Fibroblast of upper back skin (primary cell): ENCODE measurements at places on chromosomes 5 and 9.

DNA sequence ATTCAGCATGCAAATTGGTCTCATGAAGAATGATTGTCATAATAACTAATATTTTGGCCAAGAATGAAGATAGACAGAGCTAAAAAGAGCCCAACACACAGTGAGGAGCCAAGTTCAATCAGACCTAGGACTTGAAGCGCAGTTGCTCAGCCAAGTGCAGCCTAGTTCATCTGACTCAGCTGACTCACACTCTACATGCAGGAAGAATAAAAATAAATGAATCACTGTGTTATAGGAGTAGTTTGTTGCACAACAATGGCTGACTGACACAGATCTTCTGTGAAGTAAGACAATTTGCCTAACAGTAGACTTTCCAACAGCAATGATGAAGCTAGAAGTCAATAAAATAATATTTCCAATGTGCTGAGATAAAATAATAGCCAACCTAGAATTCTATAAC, 261.5 kb downstream of the CEMIP2 start:
- DNase-seq, result peak; percentile 62

- no peak for DNase-seq
Observed at GRCh38 chr9:114291886-114292590, 30.9 kb upstream of the ORM1 start.

DNA sequence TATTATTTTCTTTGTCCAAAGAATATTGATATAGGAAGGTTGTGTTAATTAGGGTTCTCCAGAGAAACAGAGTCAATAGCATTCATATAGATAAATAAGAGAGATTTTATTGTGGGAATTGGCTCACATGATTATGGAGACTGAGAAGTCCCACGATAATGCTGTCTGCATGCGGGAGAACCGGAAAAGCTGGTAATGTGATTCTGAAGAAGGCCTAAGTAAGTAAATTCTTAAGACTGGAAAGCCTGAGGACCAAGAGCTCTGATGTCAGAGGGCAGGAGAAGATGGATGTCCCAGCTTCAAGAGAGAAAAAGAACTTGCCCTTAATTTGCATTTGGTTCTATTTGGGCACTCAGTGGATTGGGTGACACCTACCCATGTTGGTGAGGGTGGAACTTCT, 307.4 kb upstream of the C9orf72 start:
- no peak for DNase-seq

GRCh38 chr9:116101516-116101915, 52.1 kb upstream of the PAPPA start:
- DNase-seq, result peak; percentile 76

DNA sequence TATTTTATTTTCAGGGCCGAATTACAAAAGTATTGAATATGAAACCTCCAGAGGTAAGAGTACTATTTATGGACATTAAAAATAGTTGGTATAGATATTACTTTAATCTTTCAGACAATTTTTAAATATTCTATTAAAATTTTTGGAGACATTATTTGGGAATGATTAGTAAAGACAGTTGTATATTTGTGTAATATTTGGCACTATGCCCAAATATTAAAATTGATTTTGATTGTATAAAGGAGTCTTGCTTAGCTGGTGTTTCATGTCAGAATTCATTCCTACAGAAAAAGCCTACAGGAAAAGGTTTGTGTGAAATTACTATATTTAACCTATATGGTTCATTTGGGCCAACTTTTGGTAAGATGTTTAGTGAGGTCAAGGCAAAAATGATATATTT, 5.5 kb downstream of the SMC2 start:
- no peak for DNase-seq

- peak; percentile 98 for DNase-seq
Observed at GRCh38 chr9:26264709-26265601, 586.7 kb upstream of the TUSC1 start.

- peak; percentile 34 for DNase-seq
Observed at GRCh38 chr5:96384353-96384752, 48.7 kb downstream of the PCSK1 start.

GRCh38 chr5:17316970-17317459, 99.6 kb downstream of the BASP1 start:
- DNase-seq, result peak; percentile 68

DNA sequence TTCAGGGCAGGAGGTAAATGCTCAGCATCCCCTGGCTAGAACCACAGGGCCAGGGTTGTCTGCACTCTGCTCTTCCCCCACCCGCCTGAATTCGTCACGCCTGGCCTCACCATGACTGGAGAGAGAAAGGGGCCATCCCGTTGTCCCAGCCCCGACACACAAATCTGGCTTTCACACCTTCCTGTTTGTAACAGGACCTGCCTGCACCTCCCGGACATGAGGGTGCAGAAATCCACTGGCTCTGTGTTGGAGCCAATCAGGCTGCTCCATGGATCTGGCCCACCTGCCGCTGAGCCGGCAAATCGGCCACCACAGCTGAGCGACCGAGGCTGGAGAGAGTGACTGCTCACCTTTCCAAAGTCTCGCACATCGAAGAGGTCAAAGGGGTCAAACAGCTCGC, 53.4 kb downstream of the VAV2 start:
- no peak for DNase-seq

GRCh38 chr5:59597690-59598546, 295.6 kb downstream of the PDE4D start:
- no peak for DNase-seq

DNA sequence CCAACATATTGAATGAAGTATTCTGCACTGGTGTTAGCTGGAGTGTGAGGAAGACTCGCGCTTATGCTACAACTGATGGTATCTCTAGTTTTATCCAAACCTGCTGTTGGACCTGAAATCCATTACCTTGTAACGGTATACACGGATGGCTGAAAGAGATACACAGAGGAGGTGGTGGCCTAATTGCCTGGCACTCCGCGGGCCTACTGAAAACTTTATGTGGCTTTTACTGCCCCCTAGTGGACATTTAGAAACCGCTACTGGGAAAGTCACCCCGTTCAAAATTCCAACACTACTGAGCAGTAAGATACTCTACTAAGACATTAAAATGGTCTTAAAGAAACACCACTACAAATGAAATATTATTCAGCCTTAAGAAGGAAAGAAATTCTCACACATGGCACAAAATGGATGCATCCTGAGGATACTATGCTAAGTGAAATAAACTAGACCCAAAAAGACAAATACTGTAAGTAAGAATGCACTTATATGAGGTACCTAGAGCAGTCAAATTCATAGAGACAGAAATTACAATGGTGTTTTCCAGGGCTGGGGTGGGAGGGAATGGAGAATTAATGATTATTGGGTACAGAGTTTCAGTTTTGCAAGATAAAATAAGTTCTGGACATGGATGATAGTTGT, 100.4 kb downstream of the TTLL11 start:
- DNase-seq, result peak; percentile 72

- DNase-seq, result no peak
Observed at GRCh38 chr5:95241635-95242034, 43.3 kb downstream of the MCTP1 start.

- no peak for DNase-seq
Observed at GRCh38 chr5:174723315-174723978, 935 bp upstream of the MSX2 start.

DNA sequence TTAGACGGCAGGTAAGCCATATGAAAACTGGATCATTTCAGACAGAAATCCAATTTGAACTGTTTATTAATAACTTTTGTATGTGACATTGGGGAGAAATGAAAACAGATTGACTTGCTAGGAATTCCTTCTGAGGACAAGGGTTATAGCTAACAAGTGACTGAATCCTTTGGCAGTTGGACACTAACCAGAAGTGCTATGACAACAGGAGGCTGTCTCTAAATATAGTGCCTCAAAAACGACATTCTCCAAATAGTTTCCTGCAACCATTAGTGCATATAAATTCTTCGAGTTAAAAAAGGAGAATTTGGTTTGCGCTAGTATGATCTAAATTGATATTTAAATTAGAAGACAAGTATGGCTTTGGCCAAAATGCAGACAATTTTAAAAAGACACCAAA, 338.6 kb downstream of the PTPRD start:
- peak; percentile 50 for DNase-seq

- DNase-seq, result no peak
Observed at GRCh38 chr5:109640976-109641375, 48.8 kb upstream of the MAN2A1 start.

GRCh38 chr9:76603448-76603895, 144.5 kb downstream of the GCNT1 start:
- peak; percentile 60 for DNase-seq

GRCh38 chr9:106632621-106633020, 230.3 kb upstream of the ZNF462 start:
- peak; percentile 49 for DNase-seq

DNA sequence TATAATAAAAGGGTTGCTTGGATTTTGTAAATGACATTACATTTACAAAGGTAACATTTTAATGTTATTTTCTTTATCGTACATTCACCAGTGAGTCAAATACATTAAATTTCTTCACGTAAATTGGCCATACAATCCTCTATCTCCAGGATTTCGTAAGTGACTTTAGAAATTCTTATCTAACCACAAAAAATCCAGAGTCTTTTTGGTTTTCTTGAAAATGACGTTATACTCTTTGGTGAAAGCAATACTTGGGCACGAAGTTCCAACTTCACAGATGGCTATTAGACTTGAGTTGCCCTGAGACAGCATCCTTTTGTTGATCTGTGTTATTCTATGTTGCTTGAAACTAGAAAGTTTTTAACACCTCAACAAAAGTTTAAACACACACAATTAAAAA, 87.4 kb upstream of the CDH10 start:
- no peak for DNase-seq

DNA sequence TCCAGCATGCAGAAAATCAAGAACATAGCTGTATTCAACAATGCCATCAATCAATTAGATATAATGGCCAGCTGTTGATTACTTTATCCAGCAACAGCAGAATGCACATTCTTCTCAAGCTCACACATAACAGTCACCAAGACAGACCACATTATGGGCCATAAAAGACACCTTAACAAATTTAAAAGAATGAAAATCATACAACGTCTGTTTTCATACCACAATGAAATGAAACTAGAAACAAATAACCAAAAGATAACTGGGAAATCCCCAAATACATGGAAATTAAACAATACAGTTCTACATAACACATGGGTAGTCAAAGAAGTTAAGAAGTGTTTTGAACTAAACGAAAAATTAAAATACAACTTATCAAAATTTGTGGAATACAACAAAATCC, 130.9 kb upstream of the GNA14 start:
- no peak for DNase-seq

DNA sequence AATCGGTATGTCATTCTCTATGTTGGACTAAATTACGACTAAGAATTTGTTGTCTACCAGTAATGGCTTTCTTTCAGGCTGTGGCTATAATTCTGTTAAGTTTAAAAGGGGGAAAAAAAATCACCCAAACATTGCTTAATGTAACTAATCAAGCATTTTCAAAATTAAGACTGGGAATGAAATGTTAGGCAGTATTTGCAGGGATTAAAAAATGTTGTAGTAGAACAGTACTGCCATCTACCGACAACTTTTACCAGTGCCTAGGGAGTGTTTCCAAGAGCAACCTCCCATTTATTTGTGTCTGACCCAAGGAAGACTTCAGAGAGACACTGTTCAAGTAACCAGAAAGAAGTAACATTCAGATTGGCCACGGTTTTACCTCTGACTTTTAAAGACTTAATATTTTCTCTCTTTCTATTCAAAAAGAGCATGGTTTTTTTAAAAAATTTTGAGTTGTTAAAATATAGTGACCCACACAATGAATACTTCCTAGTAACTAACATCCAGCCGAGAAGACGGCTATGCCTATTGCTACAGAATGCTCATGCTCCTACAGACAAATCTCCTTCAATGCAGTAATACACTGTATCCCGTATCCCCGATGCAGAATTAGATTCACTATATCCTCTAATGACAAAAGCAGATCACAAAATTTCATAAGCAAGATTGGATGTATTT, 92.4 kb downstream of the ARL15 start:
- DNase-seq, result peak; percentile 78

DNA sequence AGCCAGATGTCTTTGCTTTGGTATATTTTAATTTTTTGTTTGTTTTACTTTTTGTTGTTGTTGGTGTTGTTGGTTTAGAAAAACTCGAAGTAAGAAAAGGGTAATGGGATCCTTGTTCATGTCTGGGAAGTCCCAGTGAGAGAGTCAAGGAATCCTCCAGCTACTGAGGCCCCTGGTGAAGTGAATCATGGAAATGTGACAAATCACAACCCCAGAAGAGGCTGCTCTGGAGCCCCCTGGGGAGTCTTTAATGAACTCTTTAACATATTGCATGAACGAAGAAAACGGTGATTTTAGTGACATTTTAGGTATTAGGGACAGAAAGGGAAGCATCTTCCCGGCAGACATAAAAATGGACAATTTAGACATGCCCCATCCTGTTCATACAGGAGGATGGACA, 41.3 kb downstream of the TMEM174 start:
- DNase-seq, result peak; percentile 42

- no peak for DNase-seq
Observed at GRCh38 chr5:58127255-58128220, 332.3 kb downstream of the PLK2 start.

DNA sequence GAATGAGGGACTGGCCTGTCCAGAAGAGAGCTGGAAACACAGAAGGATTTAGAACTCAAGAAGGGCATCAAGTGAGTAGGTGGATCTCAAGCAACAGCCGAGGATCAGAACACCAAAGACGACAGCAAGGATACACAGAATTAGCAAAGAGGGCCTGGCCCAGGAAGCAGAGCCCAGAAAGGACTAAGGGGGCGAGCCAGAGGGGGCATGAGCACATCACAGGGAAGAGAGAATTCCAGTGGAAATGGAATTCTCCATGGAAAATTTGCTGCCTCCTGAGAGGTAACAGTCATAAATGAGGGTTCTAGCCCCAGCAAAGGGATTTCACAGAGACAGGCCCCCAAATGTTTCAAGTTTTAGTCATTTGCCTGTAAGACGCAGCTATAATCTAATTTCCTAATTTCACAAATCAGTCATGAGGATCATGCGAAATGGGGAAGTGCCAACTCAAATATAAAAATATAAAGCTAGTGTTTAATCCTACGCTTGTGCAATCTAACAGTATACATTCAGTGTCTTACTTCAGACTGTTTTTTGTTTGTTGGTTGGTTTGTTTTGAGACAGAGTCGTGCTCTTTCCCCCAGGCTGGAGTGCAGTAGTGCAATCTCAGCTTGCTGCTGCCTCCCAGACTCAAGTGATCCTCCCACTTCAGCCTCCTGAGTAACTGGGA, 46.7 kb downstream of the FNBP1 start:
- DNase-seq, result peak; percentile 14

- DNase-seq, result no peak
Observed at GRCh38 chr9:35568196-35568595, 36.9 kb upstream of the TESK1 start.

DNA sequence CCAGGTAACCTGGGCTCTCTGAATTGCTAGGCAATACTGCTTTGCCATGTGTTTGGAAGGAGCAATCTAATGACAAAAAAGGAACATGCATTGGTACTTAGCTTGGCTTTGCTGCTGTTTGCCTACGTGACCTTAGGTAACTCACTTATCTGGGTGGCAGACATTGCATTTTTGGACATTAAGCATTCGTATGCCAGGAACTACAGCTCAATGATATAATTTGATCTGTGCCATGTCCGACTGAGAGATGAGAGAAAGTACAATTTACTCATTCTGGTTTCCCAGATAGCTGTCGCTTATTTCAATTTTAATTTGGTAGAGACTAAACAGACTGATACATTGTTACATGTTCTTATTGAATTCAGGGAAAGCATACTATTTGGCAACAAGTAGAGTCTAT, 63.2 kb upstream of the FRRS1L start:
- DNase-seq, result no peak

GRCh38 chr5:35308421-35308820, 78.1 kb upstream of the PRLR start:
- no peak for DNase-seq
